DMS79 (cell line): ENCODE measurements at places on chromosomes 11 and 22.

DNA sequence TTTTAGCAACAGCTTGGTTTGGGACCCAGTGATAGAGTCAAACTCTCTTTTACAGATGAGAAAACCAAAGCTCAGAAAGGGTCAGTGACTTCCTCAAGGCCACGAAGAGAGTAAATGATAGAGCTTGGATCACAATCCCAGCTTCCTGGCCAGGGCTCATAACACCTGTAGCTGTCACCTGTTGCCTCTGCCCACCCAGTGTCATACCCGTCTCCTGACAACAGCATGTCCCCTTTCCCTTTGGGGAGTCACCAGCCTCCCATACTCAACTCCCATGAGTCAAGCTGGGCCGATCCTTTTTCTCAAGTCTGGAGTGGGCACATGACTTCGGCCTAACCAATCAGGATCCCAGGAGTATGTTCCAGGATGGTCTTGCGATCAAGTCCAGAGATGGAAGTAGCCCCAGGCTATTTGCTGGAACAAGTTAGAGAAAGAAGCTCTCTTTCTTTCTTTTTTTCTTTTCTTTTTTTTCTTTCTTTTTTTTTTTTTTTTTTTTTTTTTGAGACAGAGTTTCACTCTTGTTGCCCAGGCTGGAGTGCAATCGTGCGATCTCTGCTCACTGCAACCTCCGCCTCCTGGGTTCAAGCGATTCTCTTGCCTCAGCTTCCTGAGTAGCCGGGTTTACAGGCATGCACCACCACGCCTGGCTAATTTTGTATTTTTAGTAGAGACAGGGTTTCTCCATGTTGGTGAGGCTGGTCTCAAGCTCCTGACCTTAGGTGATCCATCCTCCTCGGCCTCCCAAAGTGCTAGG is 27.8 kb upstream of the MYH9 start:
- no peak for DNase-seq

DNA sequence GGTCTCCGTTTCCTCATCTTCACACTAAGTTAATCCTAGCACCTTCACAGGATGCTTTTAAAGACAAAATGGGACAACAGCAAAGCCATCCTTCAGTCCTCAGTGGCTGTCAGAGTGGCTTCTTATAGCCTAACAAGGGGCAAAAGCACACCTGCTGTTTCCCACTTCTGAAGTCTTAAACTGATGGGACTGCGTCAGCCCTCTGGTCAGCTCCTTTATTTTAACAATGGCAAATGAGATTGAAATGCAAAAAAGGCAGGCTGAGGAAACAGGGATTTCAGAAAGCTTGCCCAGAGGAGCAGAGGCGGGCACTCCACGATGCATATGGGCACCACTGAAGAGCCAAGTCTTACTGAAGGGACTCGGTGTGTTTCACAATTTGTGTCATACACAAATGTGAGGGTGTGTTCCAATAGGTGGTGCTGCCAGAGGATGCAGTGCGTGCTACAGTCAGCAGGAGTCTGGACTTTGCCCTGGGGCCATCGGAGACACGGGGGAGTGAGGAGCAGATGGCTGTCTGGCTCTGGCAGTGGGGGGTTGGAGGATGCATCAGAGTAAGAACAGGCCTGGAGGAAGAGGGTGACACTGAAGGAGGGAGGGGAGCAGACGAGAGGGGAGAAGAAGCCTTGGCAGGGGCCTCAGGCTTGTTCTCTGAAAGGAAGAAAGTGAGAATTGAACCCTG is 47.3 kb downstream of the TENM4 start:
- no peak for DNase-seq

- no peak for DNase-seq
Measured at GRCh38 chr22:45562537-45563361, 60.1 kb downstream of the FBLN1 start.

DNA sequence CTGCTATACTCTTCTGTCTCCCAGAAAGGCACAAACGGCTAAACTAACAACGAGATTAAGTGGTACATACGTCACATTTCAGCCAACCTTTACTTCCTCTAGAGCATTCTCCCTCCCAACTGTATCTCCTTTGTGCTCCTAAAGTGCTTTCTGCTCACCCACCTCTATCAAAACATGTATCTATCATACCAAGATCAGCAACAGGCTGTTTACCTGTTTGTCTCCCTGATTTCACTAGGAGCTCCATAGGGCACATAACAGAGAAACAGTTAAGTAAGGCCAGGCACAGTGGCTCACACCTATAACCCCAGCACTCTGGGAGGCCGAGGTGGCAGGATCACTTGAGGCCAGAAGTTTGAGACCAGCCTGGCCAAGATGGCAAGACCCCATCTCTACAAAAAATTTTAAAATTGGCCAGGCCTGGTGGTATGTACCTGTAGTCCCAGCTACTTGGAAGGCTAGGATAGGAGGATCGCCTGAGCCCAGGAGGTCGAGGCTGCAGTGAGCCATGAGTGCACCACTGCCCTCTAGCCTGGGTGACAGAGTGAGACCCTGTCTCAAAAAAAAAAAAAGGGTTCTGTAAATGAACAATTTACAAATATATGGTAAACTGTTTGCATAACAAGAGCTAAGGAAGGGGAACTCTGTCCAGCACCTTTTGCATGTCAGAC is 2.8 kb downstream of the NDUFC2 start:
- no peak for DNase-seq

DNA sequence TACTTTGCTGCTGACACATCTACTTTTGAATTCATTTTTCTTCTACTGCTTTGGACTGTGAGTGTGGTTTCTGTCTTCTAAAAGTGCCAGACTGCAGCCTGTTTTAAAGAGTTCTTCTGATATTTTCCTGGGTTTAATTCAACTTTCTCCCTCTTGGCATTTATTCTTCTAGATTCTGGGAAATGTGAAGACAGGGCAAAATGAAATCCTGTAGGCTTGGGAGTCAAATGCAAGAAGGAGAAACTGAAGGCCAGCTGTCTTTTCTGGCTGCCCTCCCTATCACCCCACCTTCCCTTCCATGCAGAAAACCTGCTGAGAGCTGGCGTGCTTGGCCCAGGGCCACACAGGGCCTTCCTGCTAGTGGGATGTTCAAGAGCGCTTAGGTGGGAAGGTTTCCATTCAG is 7.6 kb downstream of the ZNF70 start:
- DNase-seq, result no peak

DNA sequence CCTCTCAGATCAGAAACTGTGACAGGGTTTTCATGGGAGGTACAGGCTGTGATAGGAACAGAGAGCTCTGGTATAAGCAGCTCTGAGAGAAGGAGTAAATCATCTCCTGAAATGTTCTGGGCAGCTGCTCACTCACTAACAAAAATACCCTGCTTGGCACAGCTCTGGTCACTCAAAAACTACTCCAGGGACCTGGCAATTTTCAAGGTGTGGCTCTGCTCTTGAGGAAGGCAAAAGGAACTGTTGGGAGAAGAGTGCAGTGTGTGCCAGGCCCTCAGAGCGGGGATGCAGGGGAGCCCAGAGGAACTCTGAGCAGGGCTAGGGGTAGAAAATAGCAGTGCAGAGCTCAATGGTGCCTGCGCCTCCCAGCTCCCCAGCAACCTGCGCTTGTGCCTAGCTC is 180.5 kb upstream of the ZBED5 start:
- DNase-seq, result peak; percentile 61
